GM04503 (cell line): ENCODE measurements at places on chromosomes 1 and 21.

GRCh38 chr1:109237512-109237911, 11.8 kb upstream of the CELSR2 start:
- no peak for DNase-seq

GRCh38 chr1:56927986-56928385, 37.8 kb downstream of the C8B start:
- no peak for DNase-seq

GRCh38 chr1:183061194-183061593, 38.0 kb downstream of the LAMC1 start:
- no peak for DNase-seq

- DNase-seq, result no peak
These were observed 16.6 kb upstream of the CLCA4 start for GRCh38 chr1:86530211-86530845.

- peak; percentile 81 for DNase-seq
These were observed 66.9 kb downstream of the PRDM2 start for GRCh38 chr1:13766592-13767564.

DNA sequence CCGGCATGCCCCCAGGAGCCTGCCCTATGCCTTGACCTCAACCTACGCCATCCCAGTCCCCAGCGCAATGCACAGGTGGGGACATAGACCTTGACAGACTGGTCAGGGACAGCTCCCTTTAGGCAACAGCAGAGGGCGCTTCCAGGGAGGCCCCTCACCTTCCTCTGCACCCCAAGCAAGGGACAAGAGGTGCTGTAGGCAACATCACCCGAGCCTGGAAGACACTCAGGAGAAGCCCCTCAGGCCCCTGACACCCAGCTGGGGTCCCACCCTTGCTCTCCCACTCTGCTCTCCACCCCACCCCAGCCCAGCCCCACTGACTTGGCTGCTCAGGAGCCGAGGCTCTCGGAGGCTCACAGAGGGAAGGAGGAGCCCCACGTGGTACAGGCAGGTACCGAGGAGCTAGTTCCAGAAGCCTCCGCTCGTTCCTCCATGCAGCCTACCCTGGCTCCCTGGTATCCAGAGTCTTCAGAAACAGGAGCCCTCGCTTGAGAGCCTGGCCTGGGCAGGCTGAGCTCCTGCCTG, 2.4 kb upstream of the WNT3A start:
- DNase-seq, result no peak

- no peak for DNase-seq
These were observed 82.3 kb downstream of the PGM1 start for GRCh38 chr1:63675420-63675931.
